ENCODE measurements at places on chromosomes 1 and 21.

- DNase-seq: no peak
Measured at GRCh38 chr1:19257178-19257914, 5.7 kb downstream of the MRTO4 start.

DNA sequence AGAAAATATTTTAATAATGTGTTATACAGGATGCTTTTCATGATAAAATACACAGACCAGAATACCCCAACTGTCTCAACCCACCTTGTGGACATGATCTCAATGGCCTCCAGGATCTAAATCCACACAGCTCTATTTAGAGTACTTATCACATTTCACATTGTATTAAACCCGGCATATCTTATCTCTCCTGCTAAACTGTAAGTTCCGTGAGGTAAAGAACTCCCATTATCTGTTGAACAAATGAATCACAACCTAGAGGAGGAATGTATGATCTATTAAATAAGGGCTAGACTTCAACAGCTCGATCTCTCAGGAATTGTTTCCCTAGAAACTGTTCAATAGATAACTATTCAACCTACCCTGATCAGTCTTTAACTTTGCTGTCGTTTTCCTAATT, 6.9 kb downstream of the ETV3 start:
- DNase-seq: no peak

DNA sequence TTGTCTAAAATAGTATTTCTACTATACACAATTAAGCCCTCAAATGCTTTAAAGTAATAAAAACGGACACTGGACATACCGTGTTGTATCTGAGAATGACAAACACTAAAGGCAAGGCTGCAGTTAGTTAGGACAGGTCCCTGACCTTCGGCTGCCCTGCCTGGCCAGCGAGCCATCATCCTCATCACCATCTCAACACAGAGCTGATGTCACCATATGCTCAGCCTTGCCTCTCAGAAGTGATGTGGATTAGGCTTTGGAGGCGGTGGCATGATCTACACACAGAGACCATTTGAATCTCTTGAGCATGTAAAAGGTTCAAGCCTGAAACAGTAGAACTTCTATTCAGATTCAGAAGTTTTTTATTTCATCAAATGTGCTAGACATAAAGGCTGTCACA, 244.7 kb downstream of the SDCCAG8 start:
- no peak for DNase-seq

- DNase-seq: no peak
Measured at GRCh38 chr21:36966821-36967768, 626 bp upstream of the HLCS start.

DNA sequence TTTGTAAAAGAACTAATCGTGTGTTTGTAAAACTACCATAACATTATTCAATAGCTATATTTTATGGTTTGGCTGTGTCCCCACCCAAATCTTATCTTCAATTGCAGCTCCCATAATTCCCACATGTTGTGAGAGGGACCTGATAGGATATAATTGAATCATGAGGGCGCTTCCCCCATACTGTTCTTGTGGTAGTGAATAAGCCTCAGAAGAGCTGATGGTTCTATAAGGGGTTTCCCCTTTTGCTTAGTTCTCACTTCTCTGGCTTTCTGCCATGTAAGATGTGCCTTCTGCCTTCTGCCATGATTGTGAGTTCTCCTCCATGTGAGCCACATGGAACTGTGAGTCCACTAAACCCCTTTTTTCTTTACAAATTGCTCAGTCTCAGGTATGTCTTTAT, 1372.3 kb downstream of the AMY1C start:
- DNase-seq: no peak

DNA sequence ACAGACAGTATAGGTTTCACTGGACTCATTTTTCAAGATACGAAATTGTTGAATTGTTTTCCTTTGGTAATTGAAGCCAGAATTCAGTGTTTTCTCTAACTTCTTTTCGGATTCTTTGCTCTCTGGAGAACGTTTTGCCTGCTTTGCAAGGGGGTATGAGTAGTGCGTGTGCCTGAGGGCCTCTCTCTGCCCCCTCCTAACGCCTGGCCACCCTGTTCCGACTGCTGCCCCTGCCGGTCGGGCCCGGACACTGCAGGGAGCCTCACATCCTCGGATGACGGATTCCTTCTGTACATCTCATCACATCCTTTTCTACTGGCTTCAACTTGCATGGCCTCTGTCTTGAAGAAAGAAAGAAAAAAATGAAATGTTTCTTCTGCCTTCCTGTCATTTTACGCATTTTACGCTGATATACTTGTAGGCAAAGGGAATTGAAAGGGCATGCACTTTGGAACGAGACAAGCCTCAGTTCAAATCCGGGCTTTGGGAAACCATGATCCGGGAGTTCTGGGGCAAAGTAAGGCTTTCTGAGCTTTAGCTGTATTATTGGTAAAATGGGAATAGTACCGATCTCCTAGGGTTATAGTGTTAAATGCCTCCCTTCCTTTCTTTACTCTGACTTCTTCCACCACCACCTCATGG, 65.1 kb downstream of the DISC1 start:
- no peak for DNase-seq

- DNase-seq: no peak
Measured at GRCh38 chr1:224805889-224806288, 123.6 kb upstream of the DNAH14 start.

GRCh38 chr1:10671090-10671489, 125.4 kb downstream of the CASZ1 start:
- no peak for DNase-seq

DNA sequence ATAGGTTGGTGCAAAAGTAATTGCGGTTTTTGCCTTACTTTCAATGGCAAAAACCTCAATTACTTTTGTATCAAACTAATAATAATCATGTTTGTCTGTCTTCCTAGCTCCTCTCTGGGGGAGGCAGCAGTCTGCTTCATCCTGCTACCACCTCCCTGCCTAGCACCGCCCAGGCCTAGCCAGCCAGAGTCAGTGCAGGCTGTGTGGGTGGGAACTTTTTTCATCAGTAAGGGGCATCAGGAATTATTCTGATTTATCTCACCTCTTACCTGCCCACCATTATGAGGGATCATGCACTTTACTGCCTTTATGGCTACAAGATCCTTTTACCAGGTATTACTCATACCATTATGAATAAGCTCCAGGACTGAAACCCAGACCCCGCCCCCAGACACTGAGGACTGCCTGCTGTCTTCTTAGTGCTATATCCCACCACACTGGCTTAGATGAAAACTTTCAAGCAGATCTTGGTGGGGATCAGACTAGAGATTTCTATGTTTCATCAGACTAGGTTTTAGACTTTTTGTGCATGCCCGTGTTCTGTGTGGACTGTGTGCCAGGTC, 116.4 kb downstream of the PBX1 start:
- no peak for DNase-seq

GRCh38 chr1:219149009-219149577, 24.6 kb upstream of the LYPLAL1 start:
- no peak for DNase-seq

DNA sequence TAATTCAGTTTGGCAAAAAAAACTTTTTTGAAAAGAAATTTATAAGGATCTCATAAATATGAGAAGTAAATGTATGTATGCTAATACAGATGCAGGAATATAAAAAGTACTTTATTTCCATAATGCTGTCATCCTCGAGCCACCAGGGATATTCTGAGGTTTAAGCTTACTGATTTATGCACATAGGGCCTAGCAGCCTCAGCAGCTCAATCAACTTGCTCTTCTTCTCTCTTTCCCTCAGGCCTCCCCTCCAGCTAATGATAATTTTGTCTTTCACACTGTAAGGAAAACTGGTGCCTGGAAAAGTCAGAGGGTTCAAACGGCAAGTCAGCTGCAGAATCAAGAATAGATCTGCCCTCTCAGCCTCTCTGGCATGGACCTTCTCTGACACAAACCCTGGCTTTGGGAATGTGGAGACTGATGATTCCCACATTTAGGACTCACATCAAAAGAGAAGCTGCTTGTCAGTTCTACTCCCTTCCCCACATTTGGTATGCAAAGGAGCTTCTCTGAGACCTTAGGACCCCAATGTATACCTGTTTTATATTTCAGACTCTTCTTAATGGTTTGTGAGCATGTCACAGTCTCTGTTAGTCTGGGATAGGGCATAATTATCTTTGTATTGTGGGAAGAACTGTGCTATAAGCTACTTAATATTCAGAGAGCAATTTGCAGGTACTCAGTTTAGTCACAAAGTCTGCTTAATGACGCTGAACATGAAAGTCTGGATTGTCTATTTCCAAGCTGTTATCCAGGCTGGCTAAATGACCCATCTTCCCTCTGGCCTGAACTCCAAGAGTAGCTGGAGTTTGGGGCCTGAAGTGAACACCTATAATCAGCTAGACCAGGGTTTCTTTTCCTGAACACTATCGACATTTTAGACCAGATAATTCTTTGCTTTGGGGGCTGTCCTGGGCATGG, 52.1 kb upstream of the DIPK1A start:
- no peak for DNase-seq

GRCh38 chr1:20259646-20260045, 31.0 kb upstream of the VWA5B1 start:
- DNase-seq: no peak

DNA sequence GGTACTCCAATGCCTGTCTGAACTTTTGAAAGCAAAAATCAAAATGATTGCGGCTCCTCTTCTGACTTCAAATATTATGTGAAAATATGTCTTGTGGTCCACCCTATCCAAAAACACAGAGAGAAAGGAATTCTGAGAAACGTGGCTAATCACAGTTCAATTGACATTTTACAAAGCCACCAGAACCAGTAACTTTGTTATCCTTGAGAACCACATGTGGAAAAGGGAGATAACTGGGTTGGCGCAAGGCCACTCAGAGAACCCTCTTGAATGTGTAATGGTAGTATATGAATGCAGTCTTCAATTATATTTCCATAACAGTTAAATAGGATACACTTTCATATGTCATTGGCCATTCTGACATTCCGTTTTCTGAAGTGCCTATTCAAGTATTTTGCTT, 1030.0 kb upstream of the TMPRSS15 start:
- DNase-seq: no peak

GRCh38 chr21:38714999-38715398, 90.7 kb upstream of the ETS2 start:
- no peak for DNase-seq

DNA sequence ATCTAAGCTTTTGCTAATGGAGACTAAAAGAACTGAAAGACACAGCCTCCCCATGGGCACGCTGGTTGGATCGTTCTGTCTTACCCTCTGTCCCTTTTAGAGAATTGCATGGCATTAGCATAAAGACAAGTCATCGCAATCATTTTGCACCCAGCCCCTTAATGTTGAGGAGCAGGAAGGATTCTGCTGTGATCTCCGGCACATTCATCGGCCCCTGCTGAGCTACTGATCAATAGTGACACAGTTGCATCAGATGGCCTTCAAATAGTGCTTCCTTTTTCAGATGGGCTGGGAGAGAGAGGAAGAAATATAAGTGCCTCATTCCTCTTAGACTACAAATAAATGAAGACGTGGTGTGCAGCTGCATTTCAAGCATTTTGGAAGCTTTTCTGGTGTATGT, 75.4 kb downstream of the NOS1AP start:
- no peak for DNase-seq

DNA sequence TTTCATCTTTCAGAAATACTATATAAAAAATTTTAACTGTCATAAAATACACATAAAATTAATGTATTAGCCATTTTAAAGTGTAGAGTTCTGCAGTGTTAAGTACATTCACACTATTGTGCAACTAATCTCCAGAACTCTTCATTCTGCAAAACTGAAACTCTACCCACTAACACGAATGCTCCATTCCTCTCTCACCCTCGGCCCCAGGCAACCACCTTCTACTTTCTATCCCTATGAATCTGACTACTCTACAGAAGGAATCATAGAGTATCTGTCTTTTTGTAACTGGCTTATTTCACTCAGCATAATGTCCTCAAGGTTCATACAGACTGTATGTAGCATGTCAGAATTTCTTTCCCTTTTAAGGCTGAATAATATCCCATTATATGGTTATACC, 43.4 kb downstream of the LTN1 start:
- no peak for DNase-seq

- no peak for DNase-seq
Measured at GRCh38 chr1:218374401-218375353, 29.5 kb downstream of the TGFB2 start.
